ENCODE measurements at places on chromosomes 16 and 17.
A peak's percentile ranks its signal among the peaks of the same experiment; 100 is the strongest.

DNA sequence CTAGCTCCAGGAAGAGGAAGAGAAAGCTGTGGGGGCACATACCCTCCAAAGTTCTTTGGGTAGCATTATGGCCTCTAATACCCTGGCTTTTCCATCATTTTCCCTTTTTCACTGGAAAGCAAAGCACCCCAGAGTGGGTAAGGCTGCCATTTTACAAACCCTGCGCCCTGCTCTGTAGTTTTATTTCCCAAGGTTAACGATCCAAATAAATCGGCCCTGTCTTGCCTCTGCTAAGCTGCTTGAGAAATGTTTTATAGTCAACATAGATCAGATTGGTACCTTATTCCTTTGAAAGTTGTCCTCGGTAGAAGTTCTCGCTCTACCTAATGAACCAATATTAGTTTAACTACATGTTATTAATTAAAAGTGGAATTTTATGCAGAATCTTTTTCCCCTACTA lies 328.2 kb downstream of the NPIPA8 start:
- no peak for DNase-seq

GRCh38 chr17:17849147-17849820 lies 12.5 kb upstream of the SREBF1 start:
- DNase-seq: no peak

DNA sequence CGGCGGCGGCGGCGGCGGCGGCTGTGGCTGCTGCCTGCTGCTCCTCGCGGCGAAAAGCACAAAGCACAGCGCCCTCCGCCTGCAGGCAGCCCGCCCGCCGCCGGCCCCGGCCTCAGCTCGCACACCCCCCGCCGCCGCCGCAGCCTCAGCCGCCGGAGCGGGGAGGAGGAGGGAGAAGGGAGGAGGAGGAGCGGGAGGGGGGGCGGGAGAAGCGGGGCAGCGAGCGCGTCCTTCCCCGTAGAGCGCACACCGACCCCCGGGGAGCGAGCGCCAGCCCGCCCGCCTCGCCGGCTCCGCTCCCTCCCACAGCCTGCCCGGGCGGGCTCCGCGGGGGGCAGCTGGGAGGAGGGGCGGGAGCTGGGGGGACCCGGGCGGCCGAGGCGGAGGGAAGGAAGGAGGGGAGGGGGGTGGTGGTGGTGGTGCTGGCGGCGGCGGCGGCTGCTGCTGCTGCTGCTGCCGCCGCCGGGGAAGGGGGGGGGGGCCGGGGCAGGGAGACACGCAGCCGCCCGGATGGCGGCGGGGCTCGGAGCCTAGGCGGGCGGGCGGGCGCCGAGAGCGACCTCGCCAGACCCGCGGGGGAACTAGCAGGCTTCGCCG lies at the start of gene UBTF:
Gene UBTF (minus strand): TSS at position 60 of the 597 bp plus-strand sequence. CDS start 1,446 bp downstream, outside the sequence.
- peak; percentile 28 for DNase-seq

- DNase-seq: peak; percentile 96
Measured at GRCh38 chr17:27315322-27315721, 21.4 kb downstream of the WSB1 start.

DNA sequence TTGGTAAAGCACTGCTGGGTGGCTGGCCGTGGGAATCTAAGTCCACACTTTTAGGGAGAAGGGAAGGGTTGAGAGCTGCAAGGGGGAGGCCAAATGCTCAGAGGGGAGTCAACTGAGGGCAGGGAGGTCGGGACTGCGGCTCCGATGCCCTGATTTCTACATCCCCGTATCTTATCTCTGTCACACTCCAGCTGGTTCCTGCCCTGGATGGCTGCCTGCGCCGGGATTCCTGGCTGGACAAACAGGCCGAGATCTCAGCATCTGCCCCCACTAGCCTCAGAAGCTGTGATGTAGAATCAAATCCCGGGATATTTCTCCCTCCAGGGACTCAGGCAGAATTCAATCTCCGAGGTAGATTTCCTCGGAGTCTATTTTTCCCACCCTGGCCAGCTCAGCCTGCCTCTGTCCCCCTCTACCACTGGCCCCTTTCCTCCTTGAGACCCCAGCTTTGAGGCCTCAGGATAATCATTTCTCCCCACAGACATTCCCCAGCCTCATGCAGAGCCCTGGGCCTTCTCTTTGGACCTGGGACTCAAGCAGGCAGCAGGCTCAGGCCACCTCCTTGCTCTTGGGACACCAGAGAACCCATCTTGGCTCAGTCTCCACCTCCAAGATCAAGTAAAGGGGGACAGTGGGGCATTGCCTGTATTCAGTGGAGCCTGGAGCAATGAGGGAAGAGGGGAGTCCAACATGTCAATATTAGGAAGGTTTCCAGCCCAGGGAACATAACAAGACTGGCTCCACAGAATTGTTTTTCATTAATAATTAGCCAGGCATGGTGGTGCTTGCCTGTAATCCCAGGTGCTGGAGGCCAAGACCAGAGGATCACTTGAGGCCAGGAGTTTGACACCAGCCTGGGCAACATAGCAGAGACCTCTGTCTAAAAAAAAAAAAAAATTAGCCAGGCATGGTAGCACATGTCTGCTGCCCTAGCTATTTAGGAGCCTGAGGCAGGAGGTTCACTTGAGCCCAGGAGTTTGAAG lies 1.8 kb downstream of the SHBG start:
- no peak for DNase-seq

DNA sequence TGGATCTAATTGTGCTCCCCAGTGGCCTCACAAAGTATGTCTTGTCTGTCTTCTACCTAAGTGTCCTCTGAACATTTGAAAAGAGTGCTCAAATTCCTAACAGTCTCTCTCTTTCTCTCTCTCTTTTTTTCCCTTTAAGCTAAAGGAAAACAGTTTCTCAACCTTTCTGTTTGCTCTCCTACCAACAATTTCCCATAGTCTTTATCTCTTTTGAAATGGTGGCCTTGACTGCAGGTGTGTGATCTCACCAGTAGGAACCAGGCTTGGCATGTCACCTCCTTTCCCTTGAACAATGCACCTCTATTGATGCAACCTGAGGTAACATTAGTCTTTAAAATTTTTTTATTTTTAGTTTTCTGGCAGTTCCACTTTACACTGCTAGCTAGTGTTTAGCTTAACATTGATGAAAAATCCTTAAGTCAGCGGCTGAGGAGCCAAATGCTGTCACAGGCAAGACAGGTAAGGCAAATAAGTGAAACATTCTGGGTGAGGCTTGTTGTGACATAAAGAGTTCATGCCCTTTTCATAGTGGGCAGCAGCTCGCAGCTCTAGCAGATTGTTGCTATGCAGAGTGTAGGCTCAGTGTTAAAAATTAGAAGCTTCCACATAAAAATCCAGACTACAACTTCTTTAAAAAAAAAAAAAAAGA lies 273.4 kb downstream of the HAPSTR1 start:
- no peak for DNase-seq

DNA sequence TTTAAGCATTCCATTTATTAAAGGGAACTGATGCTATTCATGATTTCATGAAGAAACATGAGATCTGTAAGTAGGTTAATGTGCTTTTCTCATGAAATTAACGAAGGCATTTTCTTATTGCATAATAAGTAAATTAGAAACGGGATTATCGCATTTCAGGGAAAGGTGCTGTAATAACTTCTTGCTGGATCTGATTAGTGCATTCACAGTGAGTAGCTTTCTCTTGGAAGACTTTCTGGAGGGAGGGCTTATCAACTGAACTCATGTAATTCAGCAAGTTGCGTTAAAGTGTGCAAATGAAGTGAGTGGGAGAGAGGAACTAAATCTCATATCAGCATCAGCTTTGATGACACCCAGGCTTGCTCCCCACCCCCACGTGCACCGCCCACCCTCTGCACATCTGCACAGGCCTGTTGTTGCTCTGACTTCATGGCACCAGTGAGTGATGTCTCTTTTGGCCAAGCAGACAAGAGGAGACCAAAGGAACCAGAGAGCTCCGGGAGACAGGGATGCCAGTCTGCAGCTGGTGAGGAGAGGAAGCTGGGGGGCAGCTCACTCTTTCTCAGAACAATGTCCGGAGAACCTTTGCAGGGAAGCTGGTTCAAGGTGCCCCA lies 26.3 kb upstream of the GAS7 start:
- DNase-seq: no peak

DNA sequence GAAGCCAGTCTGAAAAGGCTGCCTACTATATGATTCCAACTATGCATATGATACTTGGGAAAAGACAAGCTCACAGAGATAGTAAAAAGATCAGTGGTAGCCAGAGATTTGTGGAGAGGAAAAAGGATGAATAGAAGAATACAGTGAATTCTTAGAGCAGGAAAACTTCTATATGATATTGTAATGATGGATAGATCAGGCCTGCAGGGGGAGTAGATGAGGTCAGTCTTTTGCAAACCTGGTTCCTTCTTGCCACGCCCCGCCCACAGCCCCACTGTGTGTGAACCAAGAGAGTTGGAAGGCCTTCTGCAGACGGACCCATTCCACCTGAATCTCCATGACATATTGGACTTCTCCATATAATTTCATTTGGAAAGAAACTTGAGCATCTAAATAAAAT lies 761 bp upstream of the CCL8 start:
- DNase-seq: no peak

DNA sequence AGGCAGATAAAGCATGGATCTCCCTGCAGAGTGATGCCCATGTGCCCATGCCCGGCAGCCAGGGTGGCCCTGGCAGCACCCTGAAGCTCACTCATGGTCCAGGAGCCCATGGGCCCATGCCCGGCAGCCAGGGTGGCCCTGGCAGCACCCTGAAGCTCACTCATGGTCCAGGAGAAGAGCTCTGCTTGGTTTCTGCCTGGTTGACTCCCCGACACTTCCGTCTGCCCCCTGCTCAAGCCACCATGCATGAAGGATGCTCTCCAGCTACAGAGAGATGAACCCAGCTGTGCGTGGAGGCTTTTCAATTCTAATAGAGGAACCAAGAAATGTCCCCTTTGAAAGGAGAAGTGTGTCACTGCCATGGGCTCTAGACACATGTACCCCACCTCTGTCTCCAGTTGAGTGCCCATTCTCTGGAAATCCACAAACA lies 8.7 kb downstream of the CCL17 start:
- DNase-seq: no peak

GRCh38 chr16:49620158-49620868 lies 235.6 kb downstream of the ZNF423 start:
- no peak for DNase-seq

DNA sequence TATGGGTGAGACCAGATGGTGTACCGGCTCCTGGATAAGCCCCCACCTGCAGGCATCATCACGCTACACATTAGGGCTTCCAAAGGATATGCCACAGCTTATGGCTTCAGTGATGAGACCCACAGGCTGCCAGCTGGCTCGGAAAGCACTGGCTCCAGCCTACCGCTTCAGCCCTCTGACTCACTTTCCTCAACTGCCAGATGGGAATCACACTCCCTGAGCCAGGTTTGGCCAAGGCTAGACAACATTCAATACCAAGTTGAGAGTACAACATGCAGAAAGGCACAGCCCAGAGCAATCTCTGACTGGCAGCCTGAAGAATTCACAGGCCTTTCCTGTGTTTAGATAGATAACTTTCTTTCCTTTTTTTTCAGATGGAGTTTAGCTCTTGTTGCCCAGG lies 10.3 kb downstream of the CENPV start:
- no peak for DNase-seq

DNA sequence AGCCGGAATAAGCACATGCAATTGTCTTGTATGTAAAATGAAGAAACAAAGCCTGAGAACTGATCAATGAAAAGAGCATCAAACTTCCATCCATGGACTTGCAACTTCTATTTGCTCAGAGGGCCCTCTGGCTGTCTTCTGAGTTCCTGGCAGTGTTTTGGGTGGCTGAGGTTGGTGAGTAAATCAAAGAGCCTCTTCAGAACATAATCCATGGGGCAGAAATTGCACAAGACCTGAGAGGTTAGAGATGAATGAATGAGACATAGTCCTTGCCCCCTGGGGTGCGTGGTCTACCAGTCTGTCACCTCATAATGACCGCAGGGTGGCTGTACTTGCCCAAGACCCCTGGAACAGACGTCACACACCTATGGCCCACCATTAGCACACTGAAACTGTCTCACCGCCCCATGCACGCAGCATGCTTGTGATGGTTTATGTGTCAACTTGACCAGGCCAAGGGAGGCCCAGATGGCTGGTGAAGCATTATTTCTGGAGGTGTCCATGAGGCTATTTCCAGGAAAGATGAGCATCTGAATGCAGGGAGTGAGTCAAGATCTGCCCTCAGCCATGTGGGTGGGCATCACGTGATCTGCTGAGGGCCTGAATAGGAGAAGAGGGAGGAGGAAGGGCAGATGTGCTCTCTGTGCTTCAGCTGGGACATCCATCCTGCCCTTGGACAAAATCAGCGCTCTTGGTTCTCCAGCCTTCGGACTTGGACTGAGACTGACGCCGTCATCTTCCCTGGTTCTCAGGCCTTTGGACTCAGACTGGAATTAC lies 8.3 kb downstream of the PIK3R6 start:
- DNase-seq: no peak

GRCh38 chr16:19354371-19354770 lies 63.3 kb upstream of the TMC5 start:
- no peak for DNase-seq

- no peak for DNase-seq
Measured at GRCh38 chr17:47276868-47277267, 23.2 kb downstream of the ITGB3 start.

DNA sequence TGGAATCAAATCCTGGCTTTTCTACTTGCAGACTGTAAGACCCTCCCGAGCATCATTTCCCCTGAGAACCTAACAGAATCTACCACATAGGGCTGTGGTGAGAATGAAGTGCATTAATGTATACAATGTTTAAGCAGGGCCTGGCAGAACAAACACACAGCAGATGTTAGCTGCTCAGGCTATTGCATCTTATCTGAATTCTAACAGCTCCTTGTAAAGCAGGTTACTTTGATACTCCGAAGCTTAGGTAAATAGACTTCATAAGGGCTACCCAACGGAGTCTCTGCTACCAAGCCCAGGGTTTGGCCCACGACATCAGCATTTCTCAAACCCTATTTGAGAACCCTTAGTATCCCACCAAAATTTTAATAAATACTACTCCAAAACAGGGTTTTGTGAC lies 24.4 kb upstream of the NOS2 start:
- DNase-seq: no peak

DNA sequence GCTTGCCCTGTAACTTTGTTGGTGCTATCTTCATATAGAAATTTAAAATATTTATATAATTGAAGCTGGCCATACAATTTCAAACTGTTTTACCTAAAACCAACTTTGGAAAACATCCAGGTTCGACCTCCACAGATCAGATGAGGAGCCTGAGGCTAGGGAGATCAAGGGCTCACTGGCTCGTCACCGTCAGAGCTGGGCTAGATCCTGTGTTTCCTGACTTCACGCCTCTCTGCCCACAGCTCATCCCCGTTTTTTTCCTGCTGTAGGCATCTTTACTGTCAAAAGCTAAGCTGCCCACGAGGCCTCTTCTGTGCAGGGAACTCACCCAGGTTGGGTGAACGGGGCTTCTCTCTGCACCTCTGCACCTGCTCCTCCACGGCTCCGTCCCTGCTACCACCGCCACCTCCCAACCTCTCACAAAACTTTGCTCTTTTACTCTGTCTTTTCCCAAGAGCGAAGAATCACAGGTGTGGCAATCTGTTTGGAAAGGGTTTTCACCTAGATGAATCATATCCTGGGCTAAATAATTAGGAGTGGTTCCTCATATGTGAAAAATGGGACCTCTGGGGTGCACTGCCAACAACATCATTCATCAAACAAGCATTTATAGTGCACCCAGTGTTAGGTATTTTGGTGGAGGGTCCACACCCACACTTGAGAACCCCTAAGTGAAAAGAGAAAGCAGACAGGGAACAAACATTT lies 24.8 kb upstream of the KDM6B start:
- DNase-seq: no peak

Data from DMS79 treated with DMSO at 0.1 percent for 48 hours (cell line).